ENCODE measurements at places on chromosomes 12 and 14.

DNA sequence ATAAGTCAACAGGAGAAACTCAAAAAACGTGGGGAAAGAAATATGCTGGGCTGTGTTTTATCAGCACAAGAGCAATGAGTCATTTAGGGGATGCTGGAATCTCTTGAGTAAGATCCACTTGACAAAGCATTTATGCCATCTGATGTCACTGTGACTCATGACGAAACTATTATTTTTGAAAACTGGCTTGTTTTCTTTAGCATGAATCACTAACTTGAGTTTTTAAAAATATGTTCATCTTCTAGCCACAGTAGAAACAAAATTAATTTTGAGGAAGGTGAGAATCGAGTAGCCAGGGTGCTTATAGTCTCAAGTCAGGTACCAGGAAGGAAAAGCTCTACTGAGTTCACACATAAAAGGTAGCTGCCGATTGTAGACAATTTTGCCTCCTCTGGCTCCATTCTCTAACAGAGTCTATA, 456.2 kb upstream of the MGAT4C start:
- no peak for DNase-seq

- peak; percentile 36 for DNase-seq
These were observed 5.5 kb downstream of the MAP3K12 start for GRCh38 chr12:53493610-53494391.

DNA sequence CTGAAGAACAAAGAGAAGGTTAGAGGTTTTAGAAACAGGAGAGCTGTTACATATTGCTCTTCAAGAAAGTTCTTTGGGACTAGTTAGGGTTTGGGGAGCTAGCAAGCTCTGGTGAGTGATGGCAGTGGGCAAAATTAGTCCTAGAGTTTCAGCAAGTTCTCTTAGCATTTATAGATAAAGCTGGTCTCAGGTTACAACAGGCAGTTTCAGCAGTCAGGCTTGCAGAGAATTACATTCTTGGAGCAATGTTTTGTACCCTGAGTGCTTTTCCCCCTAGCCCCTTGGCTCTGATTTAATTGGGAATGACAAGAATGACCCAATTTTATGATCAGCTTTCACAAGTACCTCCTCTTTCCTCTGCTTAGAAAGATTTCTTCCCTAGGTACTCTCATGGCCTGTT, 21.4 kb upstream of the EID3 start:
- DNase-seq: no peak

DNA sequence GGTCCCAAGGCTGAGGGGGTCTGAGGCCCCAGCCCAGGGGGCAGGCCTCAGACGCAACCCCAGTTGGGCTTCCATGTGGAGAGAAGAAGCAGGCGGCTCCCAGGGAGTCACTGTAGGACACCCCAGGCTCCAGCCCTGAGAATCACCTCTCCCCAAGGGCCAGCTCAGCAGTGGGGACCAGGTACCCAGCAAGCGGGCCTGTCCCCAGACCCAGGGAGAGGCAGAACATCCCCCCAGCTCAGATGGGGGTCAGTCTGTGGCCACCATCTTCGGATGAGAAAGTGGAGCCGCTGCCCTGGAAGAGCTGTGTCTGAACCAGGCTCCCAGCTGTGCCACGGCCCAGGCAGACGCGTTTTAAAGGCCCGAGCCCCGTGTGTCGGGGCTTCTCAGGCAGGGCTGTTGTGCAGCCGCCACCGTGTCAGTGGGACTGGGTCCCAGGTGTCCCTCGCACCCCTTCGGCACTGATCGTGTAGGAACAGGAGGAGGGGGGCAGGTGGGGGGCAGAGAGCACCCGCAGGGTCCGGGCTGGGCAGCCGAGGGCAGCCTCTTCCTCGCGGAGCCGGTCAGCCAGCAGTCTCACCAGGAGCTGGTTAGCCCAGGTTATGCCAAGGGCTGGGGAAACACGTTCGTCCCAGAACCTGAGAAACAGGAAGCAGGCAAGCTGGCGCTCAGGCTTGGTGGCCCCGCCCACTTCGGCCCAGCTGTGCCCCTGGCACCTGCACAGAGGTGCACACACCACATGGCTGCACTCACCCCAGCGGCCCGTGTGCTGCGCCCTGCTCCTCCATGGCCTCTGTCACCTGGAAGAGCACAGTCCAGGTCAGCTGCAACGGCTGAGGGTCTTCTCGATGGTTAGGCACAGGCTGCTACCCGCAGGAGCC, 16.6 kb downstream of the XRCC3 start:
- DNase-seq: no peak

DNA sequence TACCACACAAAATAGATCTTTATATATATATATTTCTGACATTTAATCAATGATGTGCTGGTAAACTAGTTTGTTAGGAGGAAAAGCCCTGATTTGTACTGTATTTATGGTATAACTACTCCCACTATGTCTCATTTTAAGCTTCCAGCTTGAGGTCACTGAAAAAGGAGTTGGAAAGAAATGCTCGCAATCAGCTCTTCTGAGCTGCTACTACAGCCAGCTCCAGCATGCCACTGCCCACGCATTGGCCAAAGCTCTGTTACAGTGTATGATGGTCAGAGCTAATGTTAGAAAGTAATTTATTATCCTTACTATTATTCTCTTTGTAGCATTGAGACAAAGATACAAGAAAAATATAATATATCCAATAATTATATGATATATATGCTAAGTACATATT, 55.0 kb upstream of the PCED1B start:
- DNase-seq: no peak

GRCh38 chr12:94699801-94700200, 49.4 kb upstream of the TMCC3 start:
- no peak for DNase-seq

DNA sequence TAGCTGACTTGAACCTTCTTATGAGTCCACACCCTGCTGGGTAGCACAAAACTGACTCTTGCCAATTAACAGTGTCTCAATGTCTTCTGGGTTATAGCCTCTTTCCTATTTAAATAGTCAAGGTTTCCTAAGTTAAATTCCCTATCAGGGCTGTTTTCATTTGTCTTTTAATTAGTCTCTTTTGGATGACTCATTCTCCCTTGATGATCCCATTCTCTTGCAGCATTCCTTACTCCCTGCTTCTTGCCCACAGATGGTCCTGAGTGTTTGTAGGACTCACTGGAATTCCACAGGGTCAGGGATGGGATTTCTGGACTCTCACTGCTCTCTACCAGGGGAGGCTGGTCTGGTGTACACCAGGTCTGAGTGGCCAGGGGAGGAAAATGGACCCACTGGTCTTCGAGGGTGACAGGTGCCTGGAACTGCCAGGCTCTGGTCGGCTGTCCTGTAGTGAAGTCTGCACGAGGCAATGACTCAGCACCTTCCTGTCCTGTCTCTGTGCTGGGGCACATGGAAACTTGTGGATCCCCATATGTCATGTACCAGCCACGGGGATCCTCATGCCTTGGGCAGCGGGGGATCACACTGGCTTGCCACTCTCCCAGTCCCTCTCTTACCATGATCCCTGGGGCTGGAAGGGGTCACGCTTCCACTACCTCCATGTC, 236.5 kb upstream of the PELI2 start:
- DNase-seq: no peak

GRCh38 chr12:114658002-114658441, 26.0 kb downstream of the TBX3 start:
- DNase-seq: no peak

DNA sequence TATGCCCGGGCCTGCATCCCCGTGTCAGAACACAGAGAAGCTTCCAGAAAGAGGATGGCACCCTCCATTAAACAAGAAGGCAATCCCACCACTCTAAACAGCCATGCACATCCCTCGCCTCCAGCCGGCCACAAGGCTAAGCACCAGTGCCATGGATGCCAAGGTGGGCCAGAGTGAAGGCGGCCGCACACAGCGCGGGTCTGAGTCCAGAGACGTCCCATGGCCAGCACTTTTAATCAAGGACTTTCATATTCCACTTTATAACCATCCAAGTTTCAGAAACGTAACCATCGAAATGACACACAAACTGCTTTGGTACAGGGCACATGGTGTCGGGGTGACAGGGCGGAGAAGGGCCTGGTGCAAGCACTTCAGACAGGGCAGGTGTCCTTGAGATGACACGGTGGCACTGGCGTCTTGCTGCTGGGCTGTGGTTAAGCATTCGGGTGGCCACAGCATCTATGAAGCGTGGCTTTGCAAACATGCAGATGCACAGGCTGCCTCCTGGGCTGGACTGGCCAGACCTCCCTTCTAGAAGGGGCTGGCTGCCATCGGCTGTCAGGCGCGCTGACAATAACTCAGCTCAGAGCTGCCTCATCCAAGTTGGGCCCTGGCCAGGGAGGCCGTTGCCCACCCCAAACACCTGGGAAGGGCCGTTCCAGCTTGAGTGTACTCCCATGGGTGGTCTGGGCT, 117.2 kb downstream of the RFLNA start:
- DNase-seq: no peak

GRCh38 chr12:123614531-123614930, 12.6 kb downstream of the DDX55 start:
- DNase-seq: no peak

DNA sequence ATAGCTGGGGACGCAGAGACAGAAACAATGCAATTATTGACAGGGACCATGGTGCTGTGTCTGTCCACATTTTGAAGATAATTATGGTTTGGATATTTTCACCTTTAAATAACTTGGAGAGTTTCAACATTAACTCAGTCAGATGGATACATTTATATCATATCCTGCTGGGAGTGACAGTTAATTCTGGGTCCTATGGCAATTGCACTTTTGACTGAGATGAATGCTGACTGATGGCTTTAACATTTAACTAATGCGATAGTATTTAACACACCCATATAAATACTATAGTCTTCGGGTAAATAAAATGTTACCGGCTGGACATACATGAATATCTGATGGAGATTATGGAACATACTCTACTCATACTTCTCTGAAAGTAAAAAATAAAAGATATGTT, 118.3 kb downstream of the LRRK2 start:
- no peak for DNase-seq

All from midbrain (tissue), 1 donor.